ENCODE measurements at places on chromosomes 11 and 22.

DNA sequence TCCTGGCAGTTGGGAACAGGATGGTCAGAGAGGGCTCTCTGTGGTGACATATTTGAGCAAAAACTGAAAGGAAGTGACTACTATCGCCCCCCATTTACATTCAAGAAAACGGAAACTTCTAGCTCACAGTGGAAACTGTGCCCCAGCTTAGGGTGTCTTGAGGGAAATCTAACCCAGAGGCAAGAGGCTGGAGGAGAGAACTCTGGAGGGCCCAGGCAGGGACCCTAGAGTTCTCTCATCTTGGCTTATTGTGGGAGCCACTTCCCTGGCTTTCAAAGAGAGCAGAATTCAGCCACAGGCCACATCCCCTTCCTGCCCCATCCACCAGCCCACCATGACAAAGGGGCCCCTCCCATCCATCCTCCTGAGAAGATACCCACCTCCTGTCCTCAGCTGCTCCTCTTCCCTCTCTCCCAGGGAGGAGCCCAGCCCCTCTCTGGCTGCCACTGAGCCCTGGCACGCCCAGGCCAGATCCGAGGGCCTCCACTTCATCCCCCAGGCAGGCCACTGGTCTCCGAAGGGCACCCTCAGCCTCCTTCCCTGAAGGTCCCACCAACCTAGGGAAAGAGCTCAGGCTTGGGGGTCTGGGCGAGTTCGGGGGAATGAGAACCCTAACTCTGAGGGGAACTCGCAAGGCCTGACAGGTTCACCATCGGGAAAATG, 1.6 kb upstream of the TMPRSS13 start:
- DNase-seq, result no peak

GRCh38 chr11:83502041-83502440, 215.9 kb upstream of the CCDC90B start:
- no peak for DNase-seq

- DNase-seq, result no peak
These were observed 9.2 kb downstream of the OR5A2 start for GRCh38 chr11:59417023-59417422.

- DNase-seq, result no peak
These were observed 14.3 kb downstream of the TCIRG1 start for GRCh38 chr11:68053117-68053516.

DNA sequence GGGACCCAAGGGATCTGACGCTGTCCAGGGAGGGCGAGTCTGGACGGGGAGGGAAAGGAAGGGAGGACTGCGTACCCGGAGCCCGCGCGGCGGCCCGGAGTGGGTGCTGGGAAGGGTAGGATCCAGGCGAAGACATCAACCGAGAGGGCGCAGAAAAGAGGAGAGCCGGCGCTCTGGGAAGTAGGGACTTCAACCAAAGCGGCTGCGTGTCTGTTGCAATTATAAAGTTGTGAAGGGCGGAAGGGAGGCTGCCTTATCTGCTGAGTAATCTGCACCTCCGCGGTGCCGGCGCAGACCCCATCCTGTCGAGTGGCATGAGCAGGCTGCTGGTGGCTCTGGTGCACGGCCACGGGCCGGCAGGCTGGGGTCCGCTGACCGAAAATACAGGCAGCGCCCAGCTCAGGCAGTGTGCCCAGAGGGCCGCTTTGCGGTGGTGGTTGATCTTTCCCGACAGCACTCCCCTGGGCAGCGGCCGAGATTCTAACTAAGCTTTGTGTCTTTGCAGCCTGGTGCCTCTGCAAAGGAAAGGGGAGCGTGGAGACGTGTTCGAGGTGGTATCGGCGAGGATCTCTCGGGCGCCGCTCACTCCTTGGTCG, 978 bp downstream of the C11orf87 start:
- DNase-seq, result peak; percentile 46

GRCh38 chr11:25755918-25756584, 575.9 kb upstream of the ANO3 start:
- no peak for DNase-seq

DNA sequence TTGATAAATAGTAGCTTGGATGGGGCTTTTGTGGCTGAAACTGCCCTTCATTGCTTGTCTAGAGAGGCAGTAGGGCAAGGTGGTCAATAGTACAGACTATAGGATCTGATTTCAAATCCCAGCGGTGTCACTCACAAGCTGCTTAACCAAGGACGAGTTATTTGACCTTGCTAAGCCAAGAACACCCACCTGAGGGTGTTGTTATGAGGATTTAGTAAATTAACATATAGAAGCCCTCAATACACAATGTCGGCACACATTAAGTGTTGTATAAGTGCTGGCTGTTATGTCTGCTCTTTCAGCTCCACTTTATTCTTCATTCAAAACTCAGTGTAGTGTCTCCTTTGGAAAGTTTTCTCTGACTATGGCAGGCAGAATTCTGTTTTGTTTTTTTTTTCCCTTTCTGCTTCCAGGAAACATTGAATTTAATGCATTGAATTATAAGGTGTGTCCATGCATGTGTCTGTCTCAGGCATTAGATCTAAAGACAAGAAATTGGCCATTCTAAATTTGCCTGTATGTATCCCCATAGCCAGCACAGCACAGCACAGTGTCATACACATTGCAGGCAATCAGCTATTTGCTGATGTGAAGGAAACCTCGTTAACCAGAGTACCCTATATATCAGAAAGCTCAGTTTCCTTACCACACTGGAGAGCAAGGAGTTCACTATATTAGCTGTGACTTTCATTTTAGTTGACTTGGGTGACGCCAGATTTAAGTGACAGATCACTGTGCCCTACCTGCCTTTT, 212.1 kb downstream of the NELL1 start:
- DNase-seq, result no peak

DNA sequence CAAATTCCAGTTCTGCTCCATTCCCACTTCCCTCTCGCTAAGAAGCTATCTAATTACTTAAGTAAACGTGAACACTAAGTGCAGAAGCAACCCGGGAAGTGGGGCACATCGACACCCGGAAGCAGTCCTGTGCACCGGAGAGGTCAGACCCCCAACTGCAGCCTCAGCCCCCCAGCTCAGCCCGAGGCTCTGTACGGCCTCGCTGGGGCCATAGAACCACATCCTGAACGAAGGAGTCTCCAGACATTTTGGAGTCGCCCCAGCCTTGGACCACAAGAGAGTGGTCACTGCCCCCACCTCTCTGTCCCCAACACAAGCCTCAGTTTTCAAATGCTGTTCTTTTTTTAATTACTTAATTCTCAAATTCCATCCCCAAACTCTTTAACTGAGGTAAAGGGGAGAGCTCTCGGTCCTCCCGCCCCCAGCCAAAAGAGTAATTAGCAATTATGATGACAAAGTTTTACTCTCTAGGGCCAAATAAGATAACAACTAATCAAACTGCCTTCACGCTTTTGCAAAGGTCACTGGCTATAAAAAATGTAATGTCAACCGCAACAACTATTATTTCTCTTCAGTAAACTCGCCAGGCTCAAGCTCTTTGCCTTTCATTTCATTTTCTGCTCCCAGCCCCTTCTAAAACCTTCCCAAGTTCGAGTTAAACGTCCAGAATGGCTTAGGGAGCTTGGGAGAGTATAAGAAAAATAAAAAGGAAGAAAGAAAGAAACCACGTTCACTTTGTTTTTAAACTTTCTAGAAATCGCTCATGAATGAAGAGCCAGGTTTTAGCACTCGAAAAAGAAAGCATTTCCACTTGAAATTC, 2.2 kb downstream of the PAX6 start:
- no peak for DNase-seq

- DNase-seq, result no peak
These were observed 42.6 kb downstream of the NEU3 start for GRCh38 chr11:75031224-75031753.

GRCh38 chr22:20514658-20515406, 7.4 kb downstream of the MED15 start:
- no peak for DNase-seq

DNA sequence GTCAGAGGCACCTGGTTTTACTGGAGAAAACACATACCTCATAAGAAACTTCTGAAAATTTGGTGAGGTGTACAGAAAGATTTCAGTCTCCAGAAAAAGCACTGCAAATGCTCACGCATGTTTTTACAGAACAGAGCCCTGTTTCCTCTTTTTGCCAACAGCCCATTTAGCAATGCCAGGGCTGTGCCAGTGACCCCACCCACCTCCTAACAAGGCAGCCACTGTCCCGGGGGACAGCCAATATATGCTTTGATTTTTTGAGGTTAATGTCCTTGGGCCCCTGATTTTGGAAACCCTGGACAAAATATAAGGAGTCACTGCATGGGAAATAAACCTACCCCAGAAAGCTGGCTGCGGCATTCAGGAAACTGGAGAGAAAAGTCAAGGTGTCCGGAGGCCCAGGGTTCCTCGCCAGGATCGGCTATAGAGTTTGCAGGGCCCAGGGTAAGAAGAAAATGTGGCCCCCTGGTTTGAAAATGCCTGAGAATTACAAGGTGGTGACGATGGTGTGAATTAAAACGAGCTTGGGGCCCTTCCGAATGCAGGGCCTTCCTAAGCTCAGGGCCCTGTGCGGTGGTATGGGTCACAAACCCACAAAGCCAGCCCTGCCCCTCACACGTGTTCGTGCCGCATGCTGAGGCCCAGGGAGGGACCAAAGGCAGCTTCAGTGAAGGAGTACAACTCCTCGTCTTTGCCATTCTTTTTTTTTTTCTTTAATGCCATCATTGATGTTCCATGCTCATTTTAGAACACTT, 71.1 kb upstream of the WNT7B start:
- peak; percentile 46 for DNase-seq

DNA sequence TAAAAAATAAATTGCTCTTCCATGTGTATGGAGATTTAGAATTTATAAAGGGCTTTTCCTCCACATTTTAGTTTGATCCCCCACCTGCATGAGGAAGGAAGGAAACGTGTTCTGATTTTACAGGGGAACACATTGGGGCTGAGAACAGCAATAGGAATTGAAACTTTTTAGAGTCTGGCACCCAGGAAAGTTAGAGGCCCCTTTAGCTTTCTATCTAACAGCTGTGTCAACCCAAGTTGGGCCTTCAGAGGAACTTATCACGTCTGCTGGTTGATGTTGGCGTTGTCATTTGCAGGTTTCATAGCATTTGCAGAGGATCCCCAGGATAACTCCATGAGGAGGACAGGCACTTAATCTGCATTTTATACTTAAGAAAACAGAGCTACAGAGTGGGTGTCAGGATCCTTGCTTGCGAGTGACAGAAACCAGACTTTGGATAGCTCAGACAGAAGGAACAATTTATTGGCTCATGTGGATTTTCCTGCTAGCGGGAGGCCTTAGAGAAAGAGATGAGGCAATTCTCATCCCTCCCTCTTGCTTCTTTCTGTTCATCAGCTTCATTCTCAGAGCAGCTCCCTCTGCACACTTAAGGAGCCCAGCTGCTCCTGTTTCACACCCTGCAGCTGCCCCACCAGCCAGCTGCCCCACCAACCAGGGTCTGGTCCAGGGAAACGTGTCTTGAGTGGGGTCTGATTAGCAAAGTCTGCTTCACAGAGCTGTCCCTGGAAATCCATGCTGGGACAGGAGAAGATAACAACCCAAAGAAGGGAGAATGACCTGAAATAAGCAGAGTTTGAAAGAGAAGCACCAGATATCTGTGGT, 92.5 kb upstream of the OR4B1 start:
- no peak for DNase-seq

DNA sequence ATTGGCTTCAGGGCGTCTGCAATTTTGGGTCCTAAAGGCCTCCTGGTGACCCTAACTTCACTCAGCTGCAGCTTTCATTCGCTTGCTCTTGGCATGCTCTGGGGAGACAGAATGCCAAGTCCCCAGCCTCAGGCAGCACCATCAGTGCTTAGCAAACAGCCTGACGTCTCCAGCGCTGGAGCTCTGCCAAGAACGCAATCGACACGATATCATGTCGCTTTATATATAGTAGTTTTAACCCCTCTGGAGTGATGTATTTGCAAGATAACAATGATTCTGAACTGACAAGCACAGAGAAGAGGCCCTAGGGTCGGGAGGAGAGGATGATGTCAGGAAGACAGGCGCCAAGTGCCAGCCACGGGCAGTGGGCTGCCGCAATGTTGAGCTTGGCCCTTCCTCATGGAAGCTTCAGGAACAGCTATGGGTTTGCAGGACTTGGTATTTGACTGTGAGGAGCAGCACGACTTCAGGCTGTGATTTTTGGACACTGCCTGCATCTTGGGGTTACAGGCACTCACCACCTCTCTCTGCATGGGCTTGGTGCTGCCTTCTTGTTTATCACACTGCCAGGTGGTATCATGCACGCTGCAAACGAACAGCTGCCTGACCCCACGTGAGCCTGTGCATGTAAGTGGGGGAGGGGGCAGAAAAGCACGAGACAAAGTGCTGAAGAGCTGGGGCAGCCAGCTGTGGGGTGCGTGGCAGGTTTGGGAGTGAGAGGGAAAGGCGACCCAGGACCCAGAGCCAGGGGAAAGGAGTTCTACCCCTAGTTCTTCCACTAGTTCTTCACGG, 26.1 kb downstream of the B3GAT1 start:
- peak; percentile 78 for DNase-seq

- DNase-seq, result no peak
These were observed 8.1 kb downstream of the TMA7B start for GRCh38 chr22:39967996-39968972.

- DNase-seq, result peak; percentile 35
These were observed 428 bp downstream of the SCN3B start for GRCh38 chr11:123653827-123654565.

- DNase-seq, result no peak
These were observed 1106.8 kb upstream of the RAG2 start for GRCh38 chr11:37704791-37705190.

DNA sequence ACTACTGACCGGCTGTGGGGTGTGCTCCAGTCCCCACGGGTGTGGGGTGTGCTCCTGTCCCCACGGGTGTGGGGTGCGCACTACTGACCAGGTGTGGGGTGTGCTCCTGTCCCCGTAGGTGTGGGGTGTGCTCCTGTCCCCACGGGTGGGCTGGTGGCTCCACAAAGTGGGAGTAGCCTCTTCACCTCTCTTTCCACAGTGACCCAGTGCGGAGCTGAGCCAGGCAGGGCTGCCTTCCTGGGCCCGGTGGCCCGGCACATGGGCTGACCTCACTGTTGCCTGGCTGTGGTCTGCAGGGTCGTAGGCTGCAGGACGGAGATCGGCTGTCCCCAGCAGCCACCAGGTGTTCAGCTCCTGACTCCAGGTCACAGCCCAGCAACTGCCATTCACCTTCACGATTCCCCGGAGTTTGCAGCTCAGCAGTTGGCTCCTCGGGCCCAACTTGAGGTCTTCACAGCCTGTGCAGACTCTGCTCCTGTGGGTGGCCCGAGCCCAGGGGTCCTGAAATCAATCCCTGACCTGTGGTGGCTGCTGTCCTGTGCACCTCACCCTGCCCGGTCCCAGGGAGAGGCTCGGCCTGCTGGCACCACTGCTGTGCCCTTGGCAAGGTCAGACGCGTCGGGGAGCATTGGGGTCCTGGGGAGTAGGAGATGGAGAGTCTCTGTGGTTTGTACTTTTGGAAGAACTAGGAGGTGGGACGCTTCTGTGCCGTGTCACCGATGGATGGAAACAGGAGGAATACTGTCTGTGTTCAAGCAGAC, 414.3 kb downstream of the TBC1D22A start:
- no peak for DNase-seq

DNA sequence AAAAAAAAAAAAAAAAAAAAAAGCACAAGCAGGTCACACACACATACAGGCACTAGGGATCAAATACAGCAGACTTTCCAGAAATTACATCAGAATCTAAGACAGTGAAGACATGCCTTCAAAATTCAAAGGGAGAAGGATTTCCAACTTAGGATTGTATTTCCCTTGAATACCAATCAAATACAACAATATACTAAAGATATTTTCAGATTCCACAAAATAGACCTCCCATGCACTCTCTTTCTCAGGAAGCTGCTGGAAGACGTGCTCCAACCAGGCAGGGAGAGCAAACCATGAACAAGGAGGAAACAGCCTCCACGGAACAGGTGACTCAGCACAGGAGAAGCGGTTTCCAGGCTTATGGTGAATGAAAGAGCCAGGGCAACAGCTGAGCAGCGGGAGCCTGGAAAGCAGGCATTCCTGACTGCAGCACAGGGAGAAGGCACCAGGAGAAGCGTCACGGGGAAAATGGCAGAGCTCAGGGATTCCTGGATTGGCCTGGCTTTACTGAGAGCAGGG, 32.0 kb downstream of the TMEM184B start:
- no peak for DNase-seq

Measured in dorsolateral prefrontal cortex (tissue), 122 donors.